ENCODE measurements at places on chromosomes 1 and 21. TPM values are rescaled to one million over a fixed set of nuclear protein-coding genes. Genes with fewer than 3 reads are reported as not detected.

Gene NES
- 20.3 TPM for polyA plus RNA-seq

Gene RBM11
- 10.1 TPM for polyA plus RNA-seq

Gene CD1E
- polyA plus RNA-seq: not detected

Gene PAQR6
- 20.2 TPM for polyA plus RNA-seq

Gene PHACTR4
- 18.6 TPM for polyA plus RNA-seq

Gene CFHR1
- not detected for polyA plus RNA-seq

Gene CD247
- 1.9 TPM for polyA plus RNA-seq

Data from H1 (cell line).